ENCODE measurements at places on chromosomes 7 and 10. TPM values are rescaled to one million over a fixed set of nuclear protein-coding genes. Genes with fewer than 3 reads are reported as not detected.

GRCh38 chr7:157564517-157565177, 227.8 kb downstream of the DNAJB6 start:
- H3K27me3 ChIP-seq = no peaks in the 10 kb centered on the region
- H3K36me3 ChIP-seq = peaks cover 12% of the 10 kb centered on the region
- no peak overlapping the region for H3K4me3 ChIP-seq
- no peak overlapping the region for H3K27ac ChIP-seq
- peaks cover 35% of the 10 kb centered on the region for H3K4me1 ChIP-seq
- no peak for DNase-seq

- no peak for DNase-seq
- H3K36me3 ChIP-seq = peaks cover 64% of the 10 kb centered on the region
- H3K27ac ChIP-seq = no peak overlapping the region
- peaks cover 24% of the 10 kb centered on the region for H3K4me1 ChIP-seq
- no peak overlapping the region for H3K4me3 ChIP-seq
Measured at GRCh38 chr7:45069444-45070253, 19.1 kb downstream of the NACAD start.

DNA sequence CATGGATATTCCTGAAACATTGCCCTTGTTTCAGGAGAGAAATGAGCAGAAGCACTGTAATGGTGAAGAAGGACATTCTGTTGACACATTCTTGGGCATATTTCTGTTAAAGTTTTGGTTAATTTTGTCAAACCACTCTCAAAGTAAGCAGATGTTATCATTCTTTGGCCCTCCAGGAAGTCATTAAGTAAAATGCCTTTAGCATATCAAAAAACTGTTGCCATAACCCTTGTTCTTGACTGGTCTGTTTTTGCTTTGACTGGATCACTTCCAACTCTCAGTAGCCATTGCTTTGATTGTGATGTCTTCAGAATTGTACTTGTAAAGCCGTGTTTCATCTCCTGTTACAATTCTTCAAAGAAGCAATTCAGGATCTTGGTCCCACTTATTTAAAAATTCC, 404.3 kb upstream of the LRRTM3 start:
- H3K27ac ChIP-seq = no peak overlapping the region
- no peak for DNase-seq
- H3K4me1 ChIP-seq = no peaks in the 10 kb centered on the region
- no peak overlapping the region for H3K4me3 ChIP-seq
- H3K36me3 ChIP-seq = no peaks in the 10 kb centered on the region

DNA sequence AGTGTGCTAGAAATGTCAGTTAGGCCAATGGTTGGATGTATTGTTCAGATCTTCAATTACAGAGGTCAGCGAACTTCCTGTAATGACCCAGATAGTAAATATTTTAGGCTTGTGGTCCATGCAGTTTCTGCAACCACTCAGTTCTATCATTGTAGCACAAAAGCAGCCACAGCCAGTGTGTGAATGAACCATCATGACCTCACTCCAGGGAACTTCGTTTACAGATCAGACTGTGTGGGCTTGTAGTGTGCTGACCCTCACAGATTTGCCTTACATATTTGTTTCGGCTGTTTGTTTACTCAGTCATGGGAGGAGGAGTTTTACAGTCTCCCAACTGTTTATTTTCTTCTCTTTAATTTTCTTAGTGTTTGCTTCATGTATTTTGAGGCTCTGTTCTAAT, 55.4 kb downstream of the LANCL2 start:
- no peak for DNase-seq
- H3K36me3 ChIP-seq = no peaks in the 10 kb centered on the region

GRCh38 chr10:93070378-93071176, 3.1 kb upstream of the CYP26A1 start:
- H3K27me3 ChIP-seq = peaks cover 81% of the 10 kb centered on the region
- peaks cover 31% of the 10 kb centered on the region for H3K4me1 ChIP-seq
- DNase-seq = no peak
- H3K4me3 ChIP-seq = no peak overlapping the region

GRCh38 chr10:91238191-91238590, 17.7 kb downstream of the PCGF5 start:
- DNase-seq = no peak
- H3K4me3 ChIP-seq = no peak overlapping the region
- H3K36me3 ChIP-seq = peaks cover 28% of the 10 kb centered on the region

DNA sequence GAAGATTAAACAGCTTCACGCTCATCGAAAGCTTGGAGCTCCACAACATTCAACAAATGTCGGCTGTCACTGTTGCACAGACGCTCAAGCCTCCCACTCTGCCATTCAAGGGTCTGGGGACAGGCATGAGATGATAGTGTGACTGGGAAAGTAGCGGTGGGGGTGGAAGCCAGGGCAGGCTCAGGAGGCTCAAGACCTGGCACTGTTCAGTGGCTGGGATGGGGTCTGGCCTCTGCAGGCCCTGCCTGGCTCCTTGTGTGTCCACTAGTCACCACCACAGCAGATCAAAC, 13.5 kb upstream of the GTPBP4 start:
- no peak for DNase-seq
- H3K36me3 ChIP-seq = peaks cover 12% of the 10 kb centered on the region
- peaks cover 6% of the 10 kb centered on the region for H3K27me3 ChIP-seq

DNA sequence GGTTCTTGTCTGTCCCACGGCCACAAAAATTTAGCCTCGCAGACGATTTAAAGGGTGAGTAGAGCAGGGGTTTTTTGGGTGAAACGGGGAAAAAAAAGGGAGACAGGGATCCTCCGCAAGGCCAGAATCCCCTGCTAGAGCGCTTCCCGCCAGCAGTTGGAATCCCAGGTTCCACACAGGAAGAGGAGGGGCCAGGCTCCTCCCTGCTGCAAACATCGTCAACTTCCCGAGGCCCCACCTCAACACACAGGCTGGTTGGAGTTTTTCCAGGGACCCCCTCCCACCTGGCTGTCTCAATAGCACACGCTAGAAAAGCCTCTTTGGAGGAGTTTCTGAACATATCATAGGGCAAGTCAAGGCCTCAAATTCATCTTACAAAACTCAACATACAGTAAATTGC, 112.7 kb downstream of the MTERF1 start:
- no peak overlapping the region for H3K4me3 ChIP-seq
- no peak overlapping the region for H3K27ac ChIP-seq
- H3K27me3 ChIP-seq = no peaks in the 10 kb centered on the region
- no peak for DNase-seq
- no peaks in the 10 kb centered on the region for H3K36me3 ChIP-seq
- no peaks in the 10 kb centered on the region for H3K4me1 ChIP-seq

Gene PPP1R9A
- not detected for total RNA-seq

Gene IDI1
- total RNA-seq = 65.3 TPM

Gene GGCT
- 49.7 TPM for total RNA-seq

Gene OR2A1
- not detected for total RNA-seq

Gene ASAH2
- 2.3 TPM for total RNA-seq
